ENCODE measurements at places on chromosomes 5 and 9.

GRCh38 chr9:121876255-121876654 lies 216.9 kb downstream of the TTLL11 start:
- DNase-seq = no peak

- no peak for DNase-seq
Measured at GRCh38 chr5:64632251-64632650, 58.1 kb upstream of the SHISAL2B start.

- DNase-seq = no peak
Measured at GRCh38 chr9:68951879-68952659, 61.8 kb downstream of the PRKACG start.

DNA sequence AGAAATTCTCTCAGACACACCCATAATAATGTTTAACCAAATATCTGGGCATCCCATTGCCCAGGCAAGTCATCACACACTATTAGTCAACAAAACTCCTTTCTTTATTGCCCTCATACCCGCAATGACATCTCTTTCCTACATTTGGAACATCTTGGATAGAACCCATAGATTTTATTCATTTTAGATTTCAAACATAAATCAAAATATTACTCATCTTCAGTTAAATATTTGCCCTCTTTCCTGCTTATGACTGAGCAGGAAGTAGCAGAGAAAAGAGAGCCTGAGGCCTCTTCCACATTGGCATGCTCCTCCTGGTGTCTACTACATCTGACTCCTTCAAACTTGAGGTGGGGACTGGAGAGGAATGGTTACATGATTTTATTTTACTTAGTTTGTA lies 592.0 kb downstream of the CHSY3 start:
- no peak for DNase-seq

- DNase-seq = no peak
Measured at GRCh38 chr9:9352877-9353481, 1259.8 kb downstream of the PTPRD start.

GRCh38 chr9:108412755-108413154 lies 443.0 kb downstream of the ACTL7B start:
- peak; percentile 8 for DNase-seq

- DNase-seq = peak; percentile 92
Measured at GRCh38 chr5:55816342-55816741, 34.8 kb upstream of the IL31RA start.

DNA sequence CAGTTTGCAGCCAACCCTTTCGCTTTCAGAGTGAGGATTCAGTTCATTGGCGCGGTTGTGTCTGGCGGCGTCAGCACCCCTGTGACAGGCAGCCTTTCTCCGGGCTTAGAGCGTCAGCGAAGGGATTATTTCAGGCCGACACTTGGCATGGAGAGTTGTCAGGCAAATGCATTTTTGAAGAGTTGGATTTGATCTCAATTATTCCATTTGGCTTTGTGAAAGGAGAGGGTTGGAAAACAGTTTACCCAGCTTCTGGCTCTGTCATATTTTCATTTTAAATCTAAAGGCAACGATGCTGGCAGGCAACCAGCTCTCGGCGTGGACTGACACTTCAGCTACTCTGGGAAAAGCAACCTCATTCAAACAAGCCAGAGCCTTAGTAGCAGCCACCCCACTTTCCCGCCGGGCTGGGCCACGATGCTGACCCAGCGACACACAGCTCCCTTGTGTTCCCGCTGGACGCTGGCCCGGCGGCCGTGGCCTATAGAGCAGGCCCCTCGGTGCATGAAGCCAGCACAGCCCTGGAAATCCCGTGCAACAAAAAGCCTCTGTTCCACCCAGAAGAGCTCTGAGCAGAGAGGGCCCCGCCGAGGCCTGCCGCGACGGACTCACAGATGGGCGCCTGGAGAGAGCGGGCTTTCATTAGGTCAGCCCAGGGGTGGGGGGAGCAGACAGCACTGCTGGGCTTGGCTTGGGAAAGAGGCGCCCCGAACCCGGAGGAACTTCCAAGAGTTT lies 28.9 kb upstream of the LPCAT1 start:
- DNase-seq = no peak

DNA sequence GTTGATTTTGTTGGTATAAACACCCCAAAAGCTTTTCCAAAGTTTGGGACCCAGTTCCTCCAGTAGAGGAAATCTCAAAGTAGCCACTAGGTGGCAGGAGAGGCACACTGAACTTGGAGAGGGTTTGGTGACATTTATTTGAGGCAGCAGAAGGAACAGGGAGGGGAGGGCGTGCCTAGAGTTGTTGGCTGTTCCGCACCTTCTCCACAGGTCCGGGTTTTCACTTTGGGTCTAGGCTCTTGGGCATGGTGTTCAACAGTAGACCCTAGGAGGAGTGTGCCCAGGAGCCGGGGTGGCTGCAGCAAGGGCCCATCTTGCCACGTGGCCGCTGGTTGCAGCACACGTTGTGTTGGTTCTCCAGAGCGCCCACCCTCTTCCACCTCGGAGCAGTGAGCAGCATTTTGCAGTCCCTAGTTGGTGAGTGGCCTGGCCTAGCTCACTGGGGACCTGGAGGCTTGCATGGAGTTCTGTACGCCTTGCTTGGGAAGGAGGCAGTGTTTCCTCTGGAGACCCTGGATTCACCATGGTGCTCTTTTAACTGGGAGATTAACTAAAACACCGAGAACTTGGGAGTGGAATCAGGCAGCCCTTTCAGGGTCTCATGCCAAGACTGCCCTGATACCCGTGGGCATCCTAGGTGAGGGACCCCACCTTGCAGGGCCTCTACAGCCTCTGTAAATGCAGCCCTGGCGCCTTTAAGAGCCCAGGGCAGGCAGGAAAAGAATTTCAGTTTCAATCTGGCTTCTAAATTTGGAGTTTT lies 28.2 kb downstream of the PTPA start:
- DNase-seq = peak; percentile 89

DNA sequence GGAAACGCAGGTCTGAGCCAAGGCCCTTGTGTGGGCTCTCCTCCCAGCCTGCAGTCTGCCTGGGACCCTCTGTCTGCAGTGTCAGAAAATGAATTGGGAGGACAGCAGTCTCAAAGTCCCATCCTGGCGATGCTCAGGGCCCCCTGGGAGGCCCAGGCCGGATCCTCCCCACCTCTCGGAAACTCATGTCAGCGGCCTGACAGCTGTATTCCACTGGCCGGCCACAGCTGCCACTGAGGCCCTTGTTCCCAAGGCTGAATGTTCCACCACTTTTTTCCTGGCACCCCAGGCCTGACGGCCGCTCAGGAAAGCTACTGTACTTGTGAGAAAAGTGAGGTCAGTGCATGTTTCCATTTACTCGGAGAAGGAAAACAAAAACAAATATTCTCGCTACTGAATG lies 180.0 kb downstream of the FGF18 start:
- DNase-seq = no peak

DNA sequence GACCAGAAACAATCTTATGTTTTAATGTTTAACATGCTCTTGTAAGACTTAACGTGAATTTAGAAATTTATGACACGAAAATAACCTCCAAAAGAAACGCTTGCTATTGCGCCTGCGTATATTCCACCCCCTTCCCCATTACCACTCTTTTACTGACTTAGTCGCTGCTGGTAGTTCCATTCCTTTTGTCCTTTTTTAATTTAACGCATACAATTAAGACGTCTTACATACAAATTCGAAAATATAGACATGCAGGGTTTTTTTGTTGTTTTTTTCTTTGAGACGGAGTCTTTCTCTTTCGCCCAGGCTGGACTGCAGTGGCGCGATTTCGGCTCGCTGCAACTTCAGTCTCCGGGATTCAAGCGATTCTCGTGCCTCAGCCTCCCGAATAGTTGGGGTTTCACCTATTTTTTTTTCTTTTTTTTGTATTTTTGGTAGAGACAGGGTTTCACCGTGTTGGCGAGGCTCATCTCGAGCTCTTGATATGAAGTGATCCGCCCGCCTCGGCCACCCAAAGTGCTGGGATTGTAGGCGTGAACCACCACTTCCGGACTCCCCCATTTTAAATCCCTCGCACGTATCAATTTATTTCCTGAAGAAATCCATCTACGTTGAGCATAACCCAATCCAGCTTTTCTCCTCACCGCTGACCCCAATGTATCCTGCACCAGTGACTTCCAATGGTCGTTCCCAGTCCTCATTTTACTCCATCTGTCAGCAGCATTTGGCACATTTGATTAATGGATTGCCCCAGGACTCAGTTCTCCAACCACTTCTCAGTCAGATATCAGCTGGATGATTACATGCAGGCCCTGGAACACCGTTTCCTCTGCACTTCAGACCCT lies 684 bp upstream of the MED7 start:
- peak; percentile 39 for DNase-seq

GRCh38 chr9:84993105-84993504 lies 323.6 kb downstream of the NTRK2 start:
- no peak for DNase-seq

- DNase-seq = no peak
Measured at GRCh38 chr5:149188383-149188782, 47.1 kb downstream of the ABLIM3 start.

- no peak for DNase-seq
Measured at GRCh38 chr9:76526026-76526425, 67.0 kb downstream of the GCNT1 start.

DNA sequence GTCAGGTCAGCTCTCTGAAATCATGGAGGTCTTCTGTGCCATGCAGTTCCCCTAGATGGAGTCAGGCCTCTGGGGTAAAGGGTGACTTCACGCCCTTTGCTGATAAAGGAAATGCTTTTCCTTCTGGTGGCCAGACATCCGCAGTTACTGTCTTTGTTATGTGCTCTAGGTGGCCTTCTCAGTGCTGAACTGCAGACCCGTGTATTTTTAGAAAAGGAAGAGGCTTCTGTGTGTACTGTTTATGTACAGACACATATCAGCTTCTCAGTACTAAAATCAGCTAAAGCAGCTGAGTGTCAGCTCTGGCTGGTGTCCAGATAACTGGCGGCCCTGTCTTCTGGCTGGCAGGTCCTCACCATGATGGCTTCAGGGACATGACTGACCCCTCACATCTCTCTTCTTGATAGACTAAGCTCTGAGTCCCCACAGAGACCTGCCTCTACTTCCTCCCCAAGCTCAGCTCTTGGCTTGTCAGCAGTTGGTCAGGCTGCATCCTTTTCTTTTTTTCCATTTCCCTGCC lies 75.3 kb downstream of the ARHGAP26 start:
- no peak for DNase-seq

- no peak for DNase-seq
Measured at GRCh38 chr5:114418176-114419066, 56.6 kb downstream of the KCNN2 start.

GRCh38 chr9:130925050-130925678 lies 13.9 kb downstream of the FIBCD1 start:
- DNase-seq = no peak

DNA sequence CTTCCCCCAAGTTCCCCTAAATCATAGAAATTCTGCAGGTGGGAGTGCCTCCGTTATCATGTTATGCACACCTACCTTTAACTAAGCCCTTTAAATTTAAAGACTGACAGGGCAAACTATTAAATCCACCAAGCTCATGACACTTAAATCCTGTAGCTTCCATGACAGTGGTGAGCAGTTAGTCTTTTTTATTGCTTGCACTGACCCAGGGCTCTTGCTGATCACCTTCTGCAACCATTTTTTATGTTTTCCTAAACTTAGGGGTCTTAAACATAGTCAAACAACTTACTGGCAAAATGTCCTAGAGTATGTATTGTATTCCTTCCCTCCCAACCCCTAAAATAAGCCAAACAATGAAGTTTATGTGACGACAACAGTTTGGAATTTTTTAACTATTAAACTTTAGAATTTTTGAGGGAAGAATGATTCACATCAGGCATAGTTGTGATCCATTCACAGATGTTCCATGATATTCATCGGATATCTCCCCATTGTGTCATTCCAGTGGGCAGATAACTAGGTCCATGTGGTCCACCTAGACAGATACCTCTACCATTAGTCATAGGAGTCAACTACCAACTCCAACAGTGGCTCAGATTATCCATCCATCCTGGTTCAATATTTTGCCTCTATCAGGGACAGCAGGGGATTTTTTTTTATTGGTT lies 283.1 kb downstream of the ADAMTS6 start:
- peak; percentile 99 for DNase-seq

DNA sequence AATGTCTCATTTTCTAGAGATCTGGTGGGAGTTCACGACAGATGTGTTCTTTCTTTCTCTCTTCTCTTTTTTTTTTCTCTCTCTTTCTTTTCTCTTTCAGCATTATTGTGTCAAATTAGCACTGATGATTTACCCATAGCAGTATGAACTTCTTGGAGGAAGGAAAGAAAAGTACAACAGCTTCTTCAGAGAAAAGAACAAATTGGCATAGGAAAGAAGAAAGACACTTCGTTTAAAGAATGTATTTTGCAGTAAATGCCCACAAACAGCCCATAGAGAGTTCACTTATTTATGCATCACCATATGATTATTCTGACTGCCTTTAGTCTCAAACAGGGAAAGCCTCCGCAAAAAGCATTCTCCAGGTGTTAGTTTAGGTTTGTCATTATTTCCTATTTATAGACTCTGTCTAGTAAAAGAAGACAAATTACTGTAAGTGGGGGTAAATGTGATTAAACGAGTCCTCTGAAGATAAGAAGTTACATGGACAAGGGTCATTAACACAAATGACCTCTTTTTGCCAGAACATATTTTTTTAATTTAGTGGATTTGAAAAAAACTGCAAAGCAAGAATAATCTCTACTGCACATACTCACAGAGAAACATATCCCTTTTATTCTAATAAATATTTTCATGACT lies 68.0 kb downstream of the POU5F2 start:
- no peak for DNase-seq

- peak; percentile 79 for DNase-seq
Measured at GRCh38 chr5:78747705-78748359, 99.3 kb upstream of the LHFPL2 start.

DNA sequence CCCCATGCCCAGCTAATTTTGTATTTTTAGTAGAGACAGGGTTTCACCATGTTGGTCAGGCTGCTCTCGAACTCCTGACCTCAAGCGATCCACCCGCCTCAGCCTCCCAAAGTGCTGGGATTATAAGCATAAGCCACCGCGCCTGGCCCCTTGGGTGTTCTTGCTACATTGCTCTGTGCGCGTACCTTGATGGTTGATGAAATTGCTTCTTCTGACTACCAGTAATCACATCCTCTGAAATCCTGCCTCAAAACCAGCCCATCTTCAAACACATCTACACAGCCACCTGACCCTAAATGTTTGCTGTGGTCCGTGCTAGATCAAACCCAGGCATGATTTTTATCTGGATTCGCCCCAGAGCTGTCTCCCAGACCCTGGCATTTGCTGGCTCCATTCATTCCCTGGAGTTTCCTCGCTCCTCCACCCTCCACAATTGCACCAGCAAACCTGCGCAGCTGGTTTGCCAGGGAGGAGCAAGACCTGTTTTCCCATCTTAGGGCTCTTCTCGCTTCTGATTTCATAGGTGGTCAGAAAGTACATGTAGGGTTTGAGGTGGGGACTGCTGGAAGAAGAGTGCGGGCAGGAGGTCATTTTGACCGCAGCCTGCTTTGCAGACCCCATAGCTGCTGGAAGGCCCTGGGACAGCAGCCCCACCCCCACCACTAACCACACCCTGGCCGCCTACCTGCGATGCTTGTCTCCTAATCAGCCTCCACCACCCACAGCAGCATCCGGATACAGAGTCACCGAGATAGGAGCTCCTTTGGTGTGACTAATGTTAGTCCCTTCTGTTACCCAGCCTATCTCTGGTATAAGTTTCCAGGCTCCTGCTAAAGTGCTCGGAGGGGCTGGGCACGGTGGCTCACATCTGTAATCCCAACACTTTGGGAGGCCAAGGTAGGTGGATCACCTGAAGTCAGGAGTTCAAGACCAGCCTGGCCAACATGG lies 22.7 kb downstream of the SWI5 start:
- no peak for DNase-seq
